ENCODE measurements at places on chromosomes 16 and 17.

DNA sequence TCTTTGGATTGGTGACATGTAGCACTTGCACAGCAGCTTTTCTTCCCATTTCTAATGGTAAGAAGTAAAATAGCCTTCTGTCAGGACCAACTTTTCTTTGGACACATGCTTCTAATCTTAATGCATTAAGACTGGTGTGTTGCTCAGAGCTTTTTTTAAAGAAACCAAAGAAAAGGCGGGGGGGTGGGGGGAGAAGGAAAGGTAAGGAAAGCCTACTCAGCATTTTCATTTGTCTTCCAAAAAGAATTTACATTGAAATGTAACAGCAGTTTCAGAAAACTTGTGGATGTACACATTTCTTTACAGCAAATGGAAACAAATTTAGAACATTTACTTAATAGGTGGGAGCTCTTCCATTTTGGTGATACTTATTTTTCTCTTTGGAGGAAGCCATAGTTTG lies 49.6 kb downstream of the NLK start:
- no peak for DNase-seq

GRCh38 chr16:73629011-73629410 lies 581.1 kb upstream of the ZFHX3 start:
- DNase-seq: no peak

GRCh38 chr16:27927266-27927901 lies 136.1 kb downstream of the GSG1L start:
- DNase-seq: no peak

DNA sequence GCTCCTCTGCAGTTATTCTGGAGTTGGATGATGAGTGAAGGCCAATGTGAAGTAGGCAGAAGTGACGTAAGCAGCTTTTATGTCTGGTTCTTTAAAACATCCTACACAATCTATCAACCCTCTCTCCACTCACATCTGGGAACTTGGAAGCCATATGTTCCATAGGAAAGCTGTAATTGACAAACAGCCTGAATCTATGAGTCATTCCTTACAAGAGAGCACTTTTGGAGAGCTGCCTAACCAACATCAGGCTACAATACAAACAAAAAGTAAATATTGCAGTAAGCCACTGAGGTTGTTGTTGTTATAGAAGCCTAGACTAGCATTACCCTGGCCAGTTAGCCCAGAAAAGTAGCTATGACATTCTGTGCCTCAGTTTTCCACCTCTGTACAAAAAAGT lies 5.9 kb downstream of the CCL7 start:
- no peak for DNase-seq

- no peak for DNase-seq
Measured at GRCh38 chr17:80856863-80857755, 134.5 kb upstream of the CHMP6 start.

DNA sequence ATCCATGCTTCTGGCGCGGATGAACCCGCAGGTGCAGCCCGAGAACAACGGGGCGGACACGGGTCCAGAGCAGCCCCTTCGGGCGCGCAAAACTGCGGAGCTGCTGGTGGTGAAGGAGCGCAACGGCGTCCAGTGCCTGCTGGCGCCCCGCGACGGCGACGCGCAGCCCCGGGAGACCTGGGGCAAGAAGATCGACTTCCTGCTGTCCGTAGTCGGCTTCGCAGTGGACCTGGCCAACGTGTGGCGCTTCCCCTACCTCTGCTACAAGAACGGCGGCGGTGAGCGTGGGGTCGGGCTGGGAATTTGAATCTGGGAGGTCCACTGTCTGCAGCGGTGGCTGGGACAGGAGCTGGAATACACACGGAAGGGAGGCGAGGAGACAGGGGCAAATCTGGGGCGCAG lies 904 bp downstream of the SLC6A2 start:
- no peak for DNase-seq

DNA sequence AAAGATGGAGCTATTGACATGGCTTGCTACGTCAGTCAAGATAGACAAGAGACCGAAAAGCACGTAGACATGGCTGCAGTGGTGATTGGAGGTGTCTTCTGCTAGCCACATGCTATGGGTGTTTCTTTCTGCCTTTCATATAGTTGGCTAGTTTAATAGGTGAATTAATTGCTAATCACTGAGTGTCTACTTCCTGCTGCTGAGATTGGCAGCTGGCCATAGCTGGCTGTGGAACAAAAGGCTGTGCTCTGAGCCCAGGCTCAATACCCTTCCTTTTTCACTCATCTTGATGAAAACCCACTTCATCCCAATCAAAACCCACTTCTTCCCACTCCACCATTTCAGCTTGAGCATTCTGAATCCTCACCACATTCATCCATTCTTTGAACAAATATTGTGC lies 221.4 kb upstream of the MAF start:
- DNase-seq: no peak

GRCh38 chr17:47966079-47966519 lies 4.8 kb upstream of the CDK5RAP3 start:
- no peak for DNase-seq

GRCh38 chr17:56457501-56457900 lies 136.0 kb upstream of the NOG start:
- no peak for DNase-seq

DNA sequence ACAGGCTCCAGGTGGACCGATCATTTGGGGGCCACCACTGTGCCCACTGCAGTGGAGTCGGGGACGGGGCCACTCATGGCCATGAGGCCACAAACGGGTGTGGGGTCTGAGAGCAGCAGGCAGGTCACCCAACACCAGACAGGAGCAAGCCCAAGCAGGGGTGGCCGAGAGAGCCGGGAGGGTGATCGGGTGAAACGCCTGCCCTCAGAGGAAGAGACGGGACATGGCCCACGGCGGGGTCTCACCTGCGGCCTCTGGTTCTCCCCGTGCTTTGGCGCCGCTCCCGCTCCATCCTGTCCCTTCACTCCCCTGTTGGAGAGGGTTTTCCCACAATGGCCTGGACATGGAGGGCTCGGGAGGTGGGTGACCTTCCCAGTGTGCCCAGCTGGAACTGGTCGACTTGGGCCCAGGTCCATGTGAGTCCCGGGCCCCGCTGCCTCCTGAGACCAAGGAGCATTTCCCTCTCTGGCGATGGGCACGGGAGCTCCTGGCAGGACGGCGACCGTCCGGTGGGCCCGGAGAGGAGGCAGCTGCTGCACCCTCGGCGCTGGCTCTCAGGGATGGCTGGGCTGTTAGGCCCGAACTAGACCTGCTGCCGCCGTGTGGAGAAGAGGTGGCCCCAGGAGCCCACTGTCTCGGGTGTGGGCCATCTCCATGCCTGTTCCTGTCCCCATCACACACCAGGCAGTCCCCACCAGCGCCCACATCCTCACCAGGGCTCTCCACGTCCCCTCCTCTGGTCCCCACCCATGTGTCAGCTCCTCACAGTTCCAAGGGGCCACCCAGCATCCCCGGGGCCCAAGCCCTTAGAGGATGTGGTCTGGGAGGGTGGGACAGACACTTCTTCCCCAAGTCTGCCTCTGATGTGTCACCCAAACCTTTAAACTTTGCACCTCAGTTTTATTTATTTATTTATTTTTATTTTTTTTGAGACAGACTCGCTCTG lies 13.4 kb upstream of the BAHCC1 start:
- no peak for DNase-seq

- DNase-seq: no peak
Measured at GRCh38 chr17:36940313-36941264, 3.3 kb downstream of the LHX1 start.

GRCh38 chr17:50381920-50382319 lies 8.9 kb downstream of the EME1 start:
- DNase-seq: no peak

- DNase-seq: no peak
Measured at GRCh38 chr16:53041320-53042051, 11.2 kb downstream of the CHD9NB start.

DNA sequence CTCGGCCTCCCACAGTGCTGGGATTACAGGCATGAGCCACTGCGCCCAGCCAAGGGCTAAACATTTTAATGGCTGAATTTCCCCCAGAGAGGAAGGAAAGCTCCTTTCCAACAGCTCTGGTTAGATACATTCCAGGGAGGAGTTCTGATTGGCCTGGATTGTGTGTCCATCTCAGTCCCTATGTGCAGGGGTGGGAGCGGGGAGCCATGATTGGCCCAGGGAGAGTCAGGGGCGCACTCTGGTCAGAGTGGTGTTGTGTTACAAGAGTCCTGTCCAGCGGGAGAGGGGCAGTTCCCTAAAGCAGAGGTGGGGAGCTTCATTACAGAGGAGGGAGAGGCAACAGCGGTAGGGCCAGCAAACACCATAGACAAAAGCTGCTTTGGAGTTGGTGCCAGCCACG lies 75.0 kb downstream of the RAP1GAP2 start:
- no peak for DNase-seq

GRCh38 chr16:78407191-78407590 lies 307.7 kb downstream of the WWOX start:
- no peak for DNase-seq

DNA sequence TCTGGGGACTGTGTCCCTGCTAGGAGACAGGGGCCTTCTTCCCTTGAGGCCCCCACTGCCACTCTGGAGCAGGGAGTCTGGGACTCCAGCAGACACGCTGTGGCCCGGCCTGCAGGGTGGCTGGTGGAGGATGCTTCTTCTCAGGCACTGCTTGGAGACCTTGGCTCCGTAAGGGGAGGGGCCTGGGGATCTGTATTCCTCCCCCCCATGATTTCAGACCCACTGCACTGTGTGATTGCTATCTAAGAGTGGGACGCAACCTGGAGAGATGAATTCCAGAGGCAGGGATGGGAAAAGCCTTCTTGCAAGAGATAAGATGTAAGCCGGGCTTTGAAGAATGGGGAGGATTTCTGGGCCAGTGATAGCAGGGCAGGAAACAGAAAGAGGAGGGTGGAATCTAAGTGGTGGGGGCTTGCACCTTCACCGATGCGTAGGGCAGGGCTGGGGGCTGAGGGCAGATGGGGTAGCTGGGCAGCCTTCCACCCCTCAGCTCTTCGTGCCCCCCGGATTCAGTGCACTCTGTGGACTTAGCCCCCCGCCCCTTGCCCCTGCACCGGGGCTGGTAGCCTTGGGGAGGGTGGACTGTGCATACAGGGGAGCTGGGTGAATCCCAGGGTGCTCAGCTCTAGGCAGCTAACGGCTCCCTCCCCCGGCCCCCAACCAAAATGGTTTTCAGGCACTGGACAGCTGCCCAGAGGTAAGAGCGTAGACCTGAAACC lies 5.2 kb upstream of the GSE1 start:
- no peak for DNase-seq
